ENCODE measurements at places on chromosomes 11 and 22. TPM values are rescaled to one million over a fixed set of nuclear protein-coding genes. Genes with fewer than 3 reads are reported as not detected.

CNGA4 gene
- total RNA-seq, result not detected

PRSS23 gene
- 1.4 TPM for total RNA-seq

GRCh38 chr22:34105461-34106062 is 185.3 kb upstream of the LARGE1 start:
- H3K27me3 ChIP-seq, result no peaks in the 10 kb centered on the region
- no peak overlapping the region for H3K4me3 ChIP-seq
- no peaks in the 10 kb centered on the region for H3K4me1 ChIP-seq
- H3K36me3 ChIP-seq, result no peaks in the 10 kb centered on the region

CHST1 gene
- total RNA-seq, result not detected

GAS2 gene
- 4.4 TPM for total RNA-seq

GRCh38 chr11:111427471-111427912 is 48.4 kb upstream of the POU2AF1 start:
- H3K36me3 ChIP-seq, result no peaks in the 10 kb centered on the region
- no peaks in the 10 kb centered on the region for H3K27me3 ChIP-seq
- H3K4me1 ChIP-seq, result peaks cover 10% of the 10 kb centered on the region
- H3K4me3 ChIP-seq, result no peak overlapping the region
- peak; percentile 80 for DNase-seq

DNA sequence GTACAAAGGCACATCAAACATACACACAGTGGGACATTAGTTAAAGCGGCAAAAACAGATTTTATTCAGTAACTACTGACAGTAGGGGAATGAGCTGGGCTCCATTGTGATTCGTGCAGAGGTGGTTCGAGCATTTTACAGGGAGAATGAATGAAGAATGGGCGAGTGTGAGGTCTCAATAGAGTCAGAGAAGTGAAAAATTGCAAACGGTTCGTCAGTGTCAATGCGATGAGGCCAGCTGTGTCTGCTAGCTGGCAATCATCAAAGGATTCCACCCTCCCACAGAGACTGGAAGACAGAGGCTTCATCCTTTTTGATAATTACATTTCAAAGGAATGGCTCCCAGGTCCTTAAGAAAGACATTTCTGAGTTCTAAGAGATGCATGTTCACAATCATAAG is 17.4 kb downstream of the OR4D9 start:
- no peak overlapping the region for H3K4me3 ChIP-seq
- H3K4me1 ChIP-seq, result no peaks in the 10 kb centered on the region
- no peak overlapping the region for H3K27ac ChIP-seq
- no peaks in the 10 kb centered on the region for H3K36me3 ChIP-seq
- H3K27me3 ChIP-seq, result no peaks in the 10 kb centered on the region

- DNase-seq, result no peak
- no peaks in the 10 kb centered on the region for H3K36me3 ChIP-seq
Observed at GRCh38 chr22:26890870-26891269, 233.5 kb downstream of the MIAT start.

KCNE3 gene
- total RNA-seq, result not detected

PARVG gene
- total RNA-seq, result not detected

DNA sequence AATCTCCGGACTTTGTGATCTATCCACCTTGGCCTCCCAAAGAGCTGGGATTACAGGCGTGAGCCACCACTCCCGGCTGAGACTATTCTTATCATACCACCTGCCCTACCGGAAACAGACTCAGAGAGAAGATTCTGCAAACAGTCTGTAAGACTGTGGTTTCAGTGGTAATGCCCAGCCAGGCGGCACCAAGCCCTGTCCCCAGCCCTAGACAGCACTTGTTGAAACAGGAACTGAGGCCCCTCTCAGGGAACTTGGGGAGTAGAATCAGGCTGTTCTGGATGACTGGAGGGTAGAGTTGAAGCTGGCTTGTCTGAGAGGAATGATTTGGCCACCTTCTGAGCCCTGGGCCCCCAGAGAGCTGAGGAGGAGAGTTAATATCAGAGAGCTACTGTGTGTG is 1.3 kb upstream of the INSC start:
- no peak overlapping the region for H3K27ac ChIP-seq
- no peaks in the 10 kb centered on the region for H3K36me3 ChIP-seq
- no peak for DNase-seq

DNA sequence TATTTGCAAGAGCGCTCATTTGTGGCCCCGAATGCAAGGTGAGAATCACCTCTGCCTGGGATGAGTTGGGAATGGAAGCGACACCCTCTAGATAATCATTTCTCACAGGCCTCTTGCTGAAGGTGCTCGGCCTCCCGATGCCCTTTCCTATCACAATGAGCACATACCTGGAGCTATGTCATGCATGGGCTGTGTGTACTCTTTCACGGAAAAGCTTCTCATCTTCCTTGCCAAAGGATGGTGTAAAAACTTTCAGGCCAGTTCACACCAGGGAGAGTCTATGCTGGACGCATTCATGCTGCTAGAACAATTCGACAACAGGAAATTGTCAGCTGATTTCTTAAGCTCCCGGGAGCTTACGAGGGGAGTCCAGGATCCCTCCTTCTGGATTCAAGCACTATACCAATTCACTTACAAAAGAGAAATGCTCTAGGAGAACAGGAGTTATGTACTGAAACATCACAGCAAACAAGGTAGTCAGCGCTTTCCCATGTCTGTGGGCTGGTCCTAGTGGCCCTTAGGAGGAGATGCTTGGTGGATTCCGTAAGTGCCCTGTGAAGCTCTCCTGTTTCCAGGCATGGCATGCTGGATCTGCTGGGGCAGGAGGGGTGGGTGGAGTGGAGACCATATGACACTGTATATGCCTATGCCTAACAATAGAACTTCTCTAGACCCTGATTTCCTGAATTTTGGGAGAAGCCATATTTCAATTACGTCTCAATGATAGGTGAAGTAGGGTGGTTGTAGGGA is 53.1 kb upstream of the B3GAT1 start:
- no peak overlapping the region for H3K4me3 ChIP-seq
- peaks cover 13% of the 10 kb centered on the region for H3K27me3 ChIP-seq
- H3K27ac ChIP-seq, result no peak overlapping the region
- no peak for DNase-seq

Measured in SJCRH30 (cell line).